ENCODE measurements at places on chromosomes 4 and X. TPM values are rescaled to one million over a fixed set of nuclear protein-coding genes. Genes with fewer than 3 reads are reported as not detected.

The RBM47 gene
- total RNA-seq = 83.5 TPM

The RTL9 gene
- total RNA-seq = 0.24 TPM

The REELD1 gene
- total RNA-seq = not detected

The KCND1 gene
- 4.3 TPM for total RNA-seq

The CXCL6 gene
- 4.8 TPM for total RNA-seq

- no peak for DNase-seq
- no peaks in the 10 kb centered on the region for H3K36me3 ChIP-seq
Observed at GRCh38 chr4:126727461-126727860, 905.3 kb upstream of the INTU start.

DNA sequence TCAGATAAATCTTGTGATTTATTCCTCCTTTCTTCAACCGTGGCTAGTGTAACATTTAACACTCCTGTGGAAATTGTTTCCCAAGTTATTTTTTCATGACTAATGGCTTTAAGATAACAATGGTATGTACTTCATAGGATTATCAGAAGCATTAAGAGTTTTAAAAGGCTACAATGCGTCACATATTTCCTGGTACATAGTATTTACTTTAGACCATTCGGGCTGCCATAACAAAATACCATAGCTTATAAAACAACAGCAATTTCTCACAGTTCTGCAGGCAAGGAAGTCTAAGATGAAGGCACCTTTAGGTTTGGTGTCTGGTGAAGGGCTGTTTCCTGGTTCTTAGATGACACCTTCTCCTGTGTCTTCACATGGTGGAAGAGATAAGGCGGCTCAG, 158.6 kb downstream of the PAPSS1 start:
- H3K4me3 ChIP-seq = no peak overlapping the region
- no peaks in the 10 kb centered on the region for H3K27me3 ChIP-seq
- no peak for DNase-seq

DNA sequence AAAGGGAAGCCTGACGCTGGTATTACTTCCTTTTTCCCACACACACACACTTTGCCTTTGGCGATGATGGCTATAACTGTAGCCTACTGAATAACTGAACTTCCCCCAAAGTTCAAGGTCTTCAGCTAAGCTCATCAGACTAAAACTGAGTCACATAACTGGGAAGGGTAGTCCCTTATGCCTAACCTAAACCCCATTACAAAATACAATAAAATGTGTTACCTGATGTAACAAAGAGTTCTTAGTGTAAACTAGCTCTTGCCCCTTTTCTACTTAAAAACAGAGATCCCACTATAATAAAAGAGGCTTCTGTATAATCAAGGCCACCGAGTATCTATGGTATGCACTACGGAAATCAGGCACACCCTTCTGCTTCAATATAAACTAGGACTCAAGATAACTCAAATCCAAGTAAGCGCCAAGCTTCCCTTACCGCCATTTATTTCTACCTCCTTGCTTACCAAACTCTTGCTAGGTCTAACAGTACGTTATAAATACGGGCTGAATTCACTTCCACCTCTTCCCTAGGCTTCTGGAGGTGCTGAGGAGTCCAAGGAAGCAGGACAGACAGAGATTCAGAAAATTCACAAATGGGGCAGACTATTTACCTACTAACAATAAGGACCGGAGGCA, 2.4 kb downstream of the OTUD4 start:
- peak overlapping the region; percentile 80 for H3K4me3 ChIP-seq
- no peaks in the 10 kb centered on the region for H3K27me3 ChIP-seq
- no peaks in the 10 kb centered on the region for H3K36me3 ChIP-seq
- DNase-seq = no peak
- peak overlapping the region; percentile 98 for H3K27ac ChIP-seq

The TKTL2 gene
- total RNA-seq = not detected

DNA sequence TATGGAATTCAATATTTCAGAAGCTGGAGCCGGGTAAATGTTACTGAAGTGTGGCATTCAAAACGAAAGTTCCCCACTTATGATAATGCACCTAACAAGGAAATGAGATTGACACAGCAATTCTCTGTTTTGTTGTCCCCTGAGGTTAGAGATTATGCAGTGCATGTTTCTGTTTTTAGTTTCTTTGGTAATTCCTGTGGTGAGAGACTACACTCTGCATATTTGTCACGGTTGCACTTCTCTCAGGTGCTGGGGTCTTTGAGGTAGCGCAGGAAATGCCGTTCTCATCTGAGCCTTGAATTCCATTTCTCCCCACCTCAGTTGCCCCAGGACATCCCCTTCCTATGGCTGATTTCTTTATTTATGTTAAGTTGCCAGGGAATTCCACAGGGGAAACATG, 15.3 kb upstream of the BEND4 start:
- DNase-seq = no peak
- H3K27ac ChIP-seq = no peak overlapping the region
- H3K36me3 ChIP-seq = no peaks in the 10 kb centered on the region
- no peaks in the 10 kb centered on the region for H3K27me3 ChIP-seq
- H3K4me3 ChIP-seq = no peak overlapping the region

The ZNF185 gene
- 22.0 TPM for total RNA-seq

DNA sequence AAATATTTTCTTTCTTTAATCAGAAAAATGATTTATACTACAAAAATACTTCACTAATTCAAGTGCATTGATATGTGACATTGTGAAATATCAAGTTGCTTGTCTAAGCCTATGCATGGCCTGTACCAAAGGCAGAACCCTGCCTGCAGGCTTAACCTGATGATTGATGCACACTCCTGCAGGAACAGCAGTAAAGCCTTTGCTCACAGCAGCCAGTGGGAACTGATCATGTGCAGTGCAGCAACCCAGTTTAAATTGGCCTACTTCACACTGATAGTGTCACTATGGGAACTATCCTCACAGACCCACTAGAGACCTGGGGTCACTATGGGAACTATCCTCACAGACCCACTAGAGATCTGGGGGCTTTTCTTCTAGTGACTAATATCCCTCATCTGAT, 603.8 kb downstream of the RAPGEF2 start:
- H3K4me3 ChIP-seq = no peak overlapping the region
- no peak overlapping the region for H3K27ac ChIP-seq
- no peaks in the 10 kb centered on the region for H3K27me3 ChIP-seq
- H3K36me3 ChIP-seq = no peaks in the 10 kb centered on the region
- H3K4me1 ChIP-seq = no peaks in the 10 kb centered on the region
- DNase-seq = no peak

The HTRA3 gene
- 18.3 TPM for total RNA-seq

DNA sequence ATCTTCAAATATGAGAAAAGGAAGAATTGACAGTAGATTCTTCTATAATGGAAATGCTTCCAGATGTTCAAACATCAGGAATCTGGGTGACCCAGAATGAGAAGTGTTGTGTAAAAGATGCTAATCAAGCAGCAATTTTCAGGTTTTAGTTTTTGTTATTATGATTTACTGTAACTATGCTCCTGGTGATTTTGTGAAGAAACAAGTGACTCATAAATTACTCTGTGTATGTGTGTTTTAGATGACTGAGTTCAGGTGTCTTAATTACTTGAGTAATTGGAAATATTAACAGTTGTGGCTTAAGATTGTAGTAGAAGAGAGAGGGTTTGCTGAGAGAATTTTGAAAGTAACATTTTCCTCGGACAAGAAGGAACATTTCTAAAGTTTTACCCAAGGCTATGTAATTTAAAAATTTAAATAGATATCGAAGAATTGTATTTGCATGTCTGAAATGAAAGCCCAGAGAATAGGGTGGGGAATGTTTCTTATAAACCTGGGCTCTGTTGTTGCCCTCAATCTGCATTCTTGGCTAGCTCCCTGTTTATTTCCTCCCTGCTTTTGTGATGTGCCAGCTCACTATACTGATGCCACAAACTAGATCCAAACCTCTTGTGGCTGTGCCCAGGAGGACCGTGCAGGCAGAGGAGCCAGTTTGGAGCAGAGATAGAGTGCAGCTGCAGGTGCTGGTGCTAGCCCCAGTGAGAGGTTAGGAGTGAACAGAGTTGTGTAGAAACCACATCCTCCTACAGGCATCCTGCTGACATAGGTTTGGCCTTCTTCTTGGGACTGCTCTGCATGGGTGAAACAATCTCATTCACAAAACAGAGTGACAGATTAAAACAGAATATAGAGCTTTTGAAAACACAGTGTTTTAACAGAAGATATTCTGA, 25.4 kb upstream of the TNIP3 start:
- DNase-seq = no peak
- H3K27me3 ChIP-seq = no peaks in the 10 kb centered on the region
- H3K4me1 ChIP-seq = peaks cover 7% of the 10 kb centered on the region
- no peaks in the 10 kb centered on the region for H3K36me3 ChIP-seq

The HUWE1 gene
- 163 TPM for total RNA-seq

DNA sequence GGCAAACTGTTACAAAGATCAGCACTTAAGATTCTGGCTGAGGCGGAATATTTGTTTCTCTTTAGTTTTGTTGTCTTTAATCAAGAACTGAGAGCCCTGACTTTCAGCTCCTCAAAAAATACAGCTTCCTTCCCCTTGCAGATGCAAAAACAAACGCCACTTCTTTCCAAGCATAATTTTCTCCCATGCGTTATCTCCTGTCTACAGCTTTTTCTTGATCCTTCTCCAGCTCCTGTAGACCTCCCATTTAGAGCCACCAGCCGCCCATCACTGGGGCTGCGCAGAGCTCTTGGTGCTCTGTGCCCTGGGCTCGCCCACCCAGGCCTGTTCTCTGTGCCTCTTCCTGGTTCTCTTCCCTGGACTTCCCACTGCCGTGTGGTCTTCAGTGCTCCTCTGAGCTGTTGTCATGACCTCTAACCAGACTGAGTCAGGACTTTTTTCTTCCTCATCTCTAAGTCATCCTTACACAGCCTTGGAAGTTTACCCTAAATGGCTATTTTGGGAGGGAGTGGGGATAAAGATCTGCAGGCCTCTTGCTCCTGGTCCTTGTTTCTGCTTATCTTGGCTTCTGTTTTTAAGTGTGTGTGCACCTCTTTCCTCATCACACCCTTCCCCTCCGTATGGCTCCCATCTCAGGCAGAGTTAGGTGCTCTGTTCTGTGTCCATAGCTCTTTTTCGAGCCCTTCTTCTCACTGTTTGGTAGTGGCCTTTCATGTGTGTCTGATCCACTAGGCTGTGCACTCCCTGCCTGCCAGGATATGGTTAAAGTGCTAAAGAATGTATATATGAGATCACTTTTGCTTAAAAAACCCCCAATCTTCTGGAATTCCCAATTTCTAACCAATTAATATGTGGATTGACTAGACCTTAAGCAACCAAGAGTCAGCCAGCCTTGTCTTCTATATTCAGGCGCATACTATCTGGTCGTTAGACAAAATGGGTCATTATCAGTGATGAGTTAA, 122.5 kb downstream of the PTTG2 start:
- peak overlapping the region; percentile 15 for H3K27ac ChIP-seq
- no peaks in the 10 kb centered on the region for H3K36me3 ChIP-seq
- no peak overlapping the region for H3K4me3 ChIP-seq
- DNase-seq = no peak
- H3K4me1 ChIP-seq = peaks cover 45% of the 10 kb centered on the region

DNA sequence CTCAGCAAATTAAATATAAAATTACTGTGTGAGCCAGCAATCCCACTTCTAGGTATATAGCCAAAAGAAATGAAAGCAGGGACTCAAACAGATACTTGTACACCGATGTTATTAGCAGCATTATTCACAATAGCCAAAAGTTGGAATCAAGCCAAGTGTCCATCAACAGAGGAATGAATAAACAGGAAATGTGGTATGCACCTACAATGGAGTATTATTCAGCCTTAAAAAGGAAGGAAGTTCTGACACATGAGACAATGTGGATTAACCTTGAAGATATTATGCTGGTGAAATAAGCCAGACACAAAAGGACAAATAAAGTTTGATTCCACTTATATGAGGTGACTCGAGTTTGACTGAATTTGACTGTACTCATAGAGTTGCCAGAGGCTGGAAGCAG, 108.3 kb upstream of the DUSP21 start:
- H3K36me3 ChIP-seq = no peaks in the 10 kb centered on the region
- H3K4me1 ChIP-seq = no peaks in the 10 kb centered on the region
- DNase-seq = no peak
- H3K27ac ChIP-seq = no peak overlapping the region
- H3K4me3 ChIP-seq = no peak overlapping the region

The BEX3 gene
- total RNA-seq = 91.0 TPM

GRCh38 chr4:53043891-53044650, 182.0 kb downstream of the RASL11B start:
- no peak for DNase-seq
- no peaks in the 10 kb centered on the region for H3K4me1 ChIP-seq
- no peak overlapping the region for H3K4me3 ChIP-seq
- H3K36me3 ChIP-seq = no peaks in the 10 kb centered on the region
- H3K27me3 ChIP-seq = no peaks in the 10 kb centered on the region

The EDA gene
- total RNA-seq = 4.3 TPM

- no peaks in the 10 kb centered on the region for H3K4me1 ChIP-seq
- no peaks in the 10 kb centered on the region for H3K36me3 ChIP-seq
- no peak overlapping the region for H3K27ac ChIP-seq
- no peak overlapping the region for H3K4me3 ChIP-seq
Observed at GRCh38 chr4:182567119-182567518, 323.9 kb downstream of the TENM3 start.

- H3K27ac ChIP-seq = peak overlapping the region; percentile 50
- no peaks in the 10 kb centered on the region for H3K27me3 ChIP-seq
- H3K4me3 ChIP-seq = no peak overlapping the region
- DNase-seq = no peak
Observed at GRCh38 chr4:143285696-143286437, 50.8 kb upstream of the GAB1 start.

GRCh38 chrX:136825771-136826170, 45.0 kb upstream of the ARHGEF6 start:
- DNase-seq = no peak
- H3K4me1 ChIP-seq = no peaks in the 10 kb centered on the region
- H3K27me3 ChIP-seq = no peaks in the 10 kb centered on the region
- H3K36me3 ChIP-seq = no peaks in the 10 kb centered on the region
- H3K27ac ChIP-seq = no peak overlapping the region
- H3K4me3 ChIP-seq = no peak overlapping the region
